ENCODE measurements at places on chromosomes 6 and 20.

GRCh38 chr20:22511943-22512910, 72.1 kb downstream of the FOXA2 start:
- no peak for DNase-seq

GRCh38 chr20:13396022-13396421, 174.9 kb downstream of the ISM1 start:
- DNase-seq, result no peak

DNA sequence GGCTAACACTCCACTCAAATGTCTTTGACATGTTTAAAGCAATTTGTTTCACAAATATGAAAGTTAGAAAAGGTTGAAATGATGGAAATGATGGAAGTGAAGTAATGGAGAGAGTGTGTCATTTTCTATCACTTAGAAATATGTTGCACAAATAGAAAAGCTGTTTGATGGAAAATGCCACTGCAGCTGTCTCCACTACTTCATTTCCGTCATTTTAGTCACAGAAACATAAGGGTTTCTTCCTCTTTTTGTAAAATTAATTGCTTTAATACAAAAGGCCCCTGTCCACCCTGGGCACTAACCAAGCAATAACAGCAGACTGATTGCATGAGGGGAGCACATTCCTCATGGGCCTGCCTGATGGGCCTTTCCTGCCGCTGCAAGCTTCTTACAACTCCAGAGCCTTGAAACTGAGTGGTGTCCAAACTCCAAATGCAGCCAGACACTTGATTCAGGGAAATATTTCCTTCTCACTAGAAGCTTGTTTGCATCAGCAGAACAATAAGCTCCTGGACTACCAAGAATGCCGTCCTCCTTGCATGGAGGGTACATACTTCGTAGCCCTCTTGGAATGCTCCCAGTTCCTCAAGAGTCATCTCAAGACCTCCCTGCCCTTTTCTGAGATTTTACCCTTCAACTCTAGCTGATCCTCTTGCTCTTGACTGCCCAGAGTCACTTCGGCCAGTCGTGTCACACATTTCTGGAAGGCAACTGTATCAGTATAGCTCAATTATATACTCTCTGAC, 36.1 kb downstream of the F13A1 start:
- DNase-seq, result no peak

DNA sequence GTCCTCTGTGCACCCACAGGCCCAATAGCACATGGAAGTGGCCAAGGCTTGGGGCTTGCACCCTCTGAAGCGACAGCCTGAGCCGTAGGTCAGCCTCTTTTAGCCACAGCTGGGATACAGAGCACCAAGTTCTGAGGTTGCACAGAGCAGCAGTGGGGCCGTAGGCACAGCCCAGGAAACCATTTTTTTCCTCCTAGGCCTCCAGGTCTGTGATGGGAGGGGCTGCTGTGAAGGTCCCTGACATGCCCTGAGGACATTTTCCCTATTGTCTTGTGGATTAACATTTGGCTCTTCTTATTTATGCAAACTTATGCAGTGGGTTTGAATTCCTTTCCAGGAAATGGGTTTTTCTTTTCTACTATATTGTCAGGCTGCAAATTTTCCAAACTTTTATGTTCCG, 878.7 kb upstream of the MAN1A1 start:
- DNase-seq, result no peak

- no peak for DNase-seq
Observed at GRCh38 chr6:33843131-33844121, 39.6 kb upstream of the MLN start.

- no peak for DNase-seq
Observed at GRCh38 chr6:68059899-68060298, 575.2 kb upstream of the ADGRB3 start.

GRCh38 chr6:105588123-105588710, 185.3 kb upstream of the PREP start:
- DNase-seq, result no peak

DNA sequence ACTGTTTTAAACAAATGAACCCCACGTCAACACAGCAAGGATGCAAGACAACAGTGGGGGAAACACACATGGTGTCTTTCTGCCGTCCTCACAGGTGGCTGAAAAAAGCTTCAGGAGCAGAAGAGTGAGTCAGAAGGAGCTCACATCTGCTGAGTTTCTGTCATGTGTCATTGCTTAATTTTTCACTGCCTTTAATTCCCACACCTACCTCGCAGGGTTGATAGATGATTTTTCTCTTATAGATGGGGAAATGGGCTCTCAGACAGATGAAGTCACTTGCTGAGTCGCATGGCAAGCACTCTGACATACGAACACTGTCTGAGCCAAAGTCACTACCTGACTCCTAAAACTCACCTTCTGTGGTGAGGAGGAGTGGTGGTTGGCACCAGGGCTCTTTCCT, 28.3 kb upstream of the CARMIL1 start:
- peak; percentile 14 for DNase-seq

- peak; percentile 38 for DNase-seq
Observed at GRCh38 chr6:90109141-90109540, 187.5 kb downstream of the BACH2 start.

- no peak for DNase-seq
Observed at GRCh38 chr6:128139519-128139918, 238.7 kb upstream of the THEMIS start.

- DNase-seq, result peak; percentile 71
Observed at GRCh38 chr6:130020907-130021629, 2.7 kb downstream of the L3MBTL3 start.

- no peak for DNase-seq
Observed at GRCh38 chr20:1801225-1801928, 93.8 kb upstream of the SIRPA start.

- no peak for DNase-seq
Observed at GRCh38 chr20:347317-347639, 367 bp downstream of the NRSN2 start.

DNA sequence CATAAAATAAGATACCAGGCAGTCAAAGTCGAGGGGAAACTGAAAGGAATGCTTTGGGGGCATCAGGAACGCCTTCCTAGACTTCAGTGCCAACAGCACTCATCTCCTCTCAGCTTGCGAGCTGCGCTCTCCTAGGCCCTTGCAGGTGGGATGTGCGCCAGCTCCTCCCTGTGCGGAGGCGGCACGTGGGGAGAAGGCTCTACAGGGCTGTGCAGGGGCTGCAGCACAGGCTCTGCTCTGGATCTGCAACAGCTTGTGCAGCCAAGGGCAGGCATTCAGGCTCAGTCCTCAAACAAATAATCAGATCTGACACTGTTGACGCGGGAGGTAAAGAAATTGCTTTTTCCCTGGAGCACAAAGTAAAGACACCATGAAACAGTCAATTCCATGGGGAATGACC, 144.8 kb downstream of the TTLL2 start:
- DNase-seq, result no peak

Data from T-helper 2 cell treated with Interferon-gamma antibody and Interleukin-4, amounts not matched to agents 5 μg/mL and 100 μg/mL, for 36 hours (primary cell).